ENCODE measurements at places on chromosomes 2 and 18.

- DNase-seq = peak; percentile 65
Measured at GRCh38 chr2:106205488-106205887, 11.4 kb upstream of the UXS1 start.

GRCh38 chr2:32858713-32859112, 88.0 kb upstream of the LTBP1 start:
- no peak for DNase-seq

- no peak for DNase-seq
Measured at GRCh38 chr18:8050616-8051329, 483.7 kb downstream of the PTPRM start.

GRCh38 chr2:201256082-201256481, 4.3 kb upstream of the CASP8 start:
- DNase-seq = no peak

- DNase-seq = no peak
Measured at GRCh38 chr2:130376433-130377293, 20.8 kb downstream of the PTPN18 start.

- peak; percentile 27 for DNase-seq
Measured at GRCh38 chr18:12086249-12086648, 7.4 kb upstream of the ANKRD62 start.

DNA sequence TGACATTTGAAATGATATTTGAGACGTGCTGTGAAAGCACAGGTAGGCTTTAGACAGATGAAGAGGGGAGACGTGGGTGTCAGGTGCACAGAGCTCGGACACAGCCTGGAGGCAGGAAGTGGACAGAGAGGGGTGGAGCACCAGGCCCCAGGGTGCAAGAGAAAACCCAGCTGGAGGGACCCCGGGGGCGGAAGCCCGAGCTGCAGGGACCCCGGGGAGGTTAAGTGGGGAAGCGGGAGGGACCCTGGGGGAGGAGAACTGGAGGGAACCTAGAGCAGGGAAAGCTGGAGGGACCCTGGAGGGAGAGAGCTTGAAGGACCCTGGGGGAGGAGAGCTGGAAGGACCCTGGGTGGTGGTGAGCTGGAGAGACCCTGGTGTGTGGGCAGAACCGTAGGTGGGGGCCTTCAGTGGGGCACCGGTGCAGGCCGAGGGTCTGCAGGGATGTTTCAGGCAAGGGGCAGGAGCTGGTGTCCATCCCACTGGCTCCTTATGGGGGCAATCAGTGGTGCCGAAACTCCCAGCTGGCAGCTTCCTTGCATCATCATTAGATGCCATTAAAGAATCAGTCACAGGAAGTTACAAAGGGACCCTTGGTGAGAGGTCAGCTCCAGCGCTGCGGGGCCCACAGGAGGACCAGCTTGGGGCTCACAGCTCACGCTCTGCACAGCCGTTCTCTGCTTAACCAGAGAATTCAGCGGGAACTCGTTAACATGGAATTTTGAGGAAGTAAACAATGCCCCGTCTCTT, 246.6 kb downstream of the EIPR1 start:
- no peak for DNase-seq

- DNase-seq = no peak
Measured at GRCh38 chr2:167640096-167640495, 607.3 kb downstream of the STK39 start.

DNA sequence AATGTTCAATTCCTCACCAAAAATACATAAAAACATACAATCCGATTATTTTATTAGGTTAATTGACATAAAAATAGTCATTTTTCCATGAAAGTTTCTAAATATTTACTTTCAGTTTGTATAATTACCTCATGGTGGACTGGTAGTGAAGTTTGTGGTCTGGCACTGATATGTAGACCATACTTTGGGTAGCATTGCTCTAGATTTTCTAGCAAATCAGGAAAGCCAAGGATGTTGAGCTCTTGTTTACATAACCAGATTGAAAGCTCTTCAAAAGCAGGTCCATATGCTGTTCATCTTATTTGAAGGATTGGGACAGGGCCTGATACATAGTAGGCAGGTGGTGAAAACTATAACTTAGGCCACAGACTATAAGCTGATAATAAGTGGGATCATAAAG, 61.8 kb downstream of the COMMD1 start:
- no peak for DNase-seq

- no peak for DNase-seq
Measured at GRCh38 chr2:212548455-212548819, 9.8 kb upstream of the ERBB4 start.

All from DMS153 (cell line).